ENCODE measurements at places on chromosomes 6 and 20. TPM values are rescaled to one million over a fixed set of nuclear protein-coding genes. Genes with fewer than 3 reads are reported as not detected.

Gene ZSCAN23
- total RNA-seq: 0.72 TPM

Gene PTCRA
- total RNA-seq: not detected

Gene EPB41L2
- 9.1 TPM for total RNA-seq

Gene ADGB
- not detected for total RNA-seq

Gene KHDC1L
- 0.32 TPM for total RNA-seq

Gene TNF
- 0.24 TPM for total RNA-seq

Gene PRR18
- 0.04 TPM for total RNA-seq

Gene MPC1
- total RNA-seq: 43.4 TPM

Gene RPS6KA2
- total RNA-seq: 17.1 TPM

Gene VSX1
- not detected for total RNA-seq

Gene SAMD5
- 6.5 TPM for total RNA-seq

Gene EDN1
- 0.76 TPM for total RNA-seq

Gene PROKR2
- not detected for total RNA-seq

Gene PRICKLE4
- 2.2 TPM for total RNA-seq

Gene SNAI1
- total RNA-seq: 0.36 TPM

Gene FAM50B
- total RNA-seq: 6.0 TPM

Gene CCN6
- total RNA-seq: not detected

Gene GPX5
- not detected for total RNA-seq

Gene DIDO1
- total RNA-seq: 26.2 TPM

Gene SALL4
- total RNA-seq: 0.44 TPM

Gene SLC17A3
- total RNA-seq: not detected

Gene FABP7
- not detected for total RNA-seq

Gene NKAPL
- 0.12 TPM for total RNA-seq

Gene DSP
- 1,306 TPM for total RNA-seq

Gene TULP1
- total RNA-seq: not detected

Gene ASIP
- total RNA-seq: not detected

Gene ARFGEF2
- total RNA-seq: 22.6 TPM

Gene TOX2
- 1.2 TPM for total RNA-seq

Gene DUSP15
- 0.64 TPM for total RNA-seq

Gene MUC22
- total RNA-seq: 0.88 TPM

Gene EPPIN
- not detected for total RNA-seq

Gene GLYATL3
- total RNA-seq: not detected

Gene RAD21L1
- not detected for total RNA-seq

Gene CALHM4
- not detected for total RNA-seq

Gene PROCR
- 8.1 TPM for total RNA-seq

Gene PTCHD4
- total RNA-seq: 0.40 TPM

Gene GABRR2
- not detected for total RNA-seq

Gene RGS17
- 1.6 TPM for total RNA-seq

Measured in esophagus mucosa (tissue), 1 donor.